ENCODE measurements at places on chromosomes 5 and 9.

DNA sequence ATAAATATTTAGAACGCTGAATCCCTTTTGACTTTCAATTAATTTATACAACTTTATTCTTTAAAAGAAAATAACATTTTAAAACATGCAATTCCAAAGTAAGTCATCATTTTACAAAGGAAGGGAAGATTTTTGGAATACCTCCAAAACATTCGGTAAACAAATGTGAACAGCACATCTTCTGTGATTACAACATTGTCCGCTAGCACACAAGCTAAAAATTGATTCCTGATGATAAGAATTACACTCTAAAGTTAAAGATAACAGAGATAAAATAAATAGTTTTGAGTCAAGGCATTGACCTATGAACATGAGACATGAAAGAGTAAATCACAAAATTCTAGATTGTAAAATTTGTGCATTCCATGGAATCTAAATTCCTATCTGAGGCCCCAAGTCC, 56.2 kb upstream of the TRAF1 start:
- DNase-seq, result no peak

GRCh38 chr9:97892421-97892820, 29.9 kb downstream of the TRMO start:
- no peak for DNase-seq

DNA sequence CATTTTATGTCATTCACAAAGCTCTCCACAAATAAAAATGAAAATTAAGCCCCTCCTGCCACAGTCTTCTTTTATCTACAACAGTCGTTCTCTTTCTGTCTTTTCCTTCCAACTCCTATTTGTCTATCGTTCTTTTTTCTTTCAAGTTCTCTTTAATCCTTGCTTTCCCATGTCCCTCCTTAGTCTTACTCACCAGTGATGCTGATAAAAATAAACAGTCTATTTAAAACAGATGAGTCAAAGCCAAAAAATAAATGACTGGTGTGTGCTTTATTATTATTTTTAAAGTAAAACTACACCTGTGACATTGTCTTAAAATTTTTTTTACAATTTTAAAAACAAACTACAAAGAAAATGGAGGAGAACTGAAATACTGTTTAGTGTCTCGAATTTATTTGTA, 137.1 kb upstream of the TMEM161B start:
- no peak for DNase-seq

DNA sequence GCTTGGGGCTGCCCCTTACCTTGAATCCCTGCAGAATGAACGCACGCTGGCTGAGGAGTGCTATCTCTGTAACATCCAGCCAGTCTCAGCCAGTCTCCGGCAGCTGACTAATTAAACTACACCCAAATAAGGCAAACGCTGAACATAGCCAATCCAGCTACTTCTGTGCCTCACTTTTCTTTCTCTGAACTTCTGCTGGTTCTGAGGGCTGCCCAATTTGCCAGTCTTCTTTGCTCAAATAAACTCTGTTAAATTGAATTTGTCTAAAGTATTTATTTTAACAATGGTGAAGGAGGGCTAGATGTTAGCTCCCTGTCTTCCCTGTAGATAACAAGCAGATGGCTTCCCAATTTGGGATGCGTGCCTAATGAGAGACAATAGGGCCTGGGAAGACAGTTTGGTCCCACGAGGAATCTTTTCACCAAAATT, 154.0 kb upstream of the NFIL3 start:
- DNase-seq, result no peak

GRCh38 chr9:14926941-14927624, 16.9 kb upstream of the FREM1 start:
- DNase-seq, result no peak

- DNase-seq, result no peak
Measured at GRCh38 chr9:81634915-81635516, 54.3 kb downstream of the TLE1 start.

- DNase-seq, result no peak
Measured at GRCh38 chr9:75979362-75979761, 88.9 kb downstream of the PCSK5 start.

DNA sequence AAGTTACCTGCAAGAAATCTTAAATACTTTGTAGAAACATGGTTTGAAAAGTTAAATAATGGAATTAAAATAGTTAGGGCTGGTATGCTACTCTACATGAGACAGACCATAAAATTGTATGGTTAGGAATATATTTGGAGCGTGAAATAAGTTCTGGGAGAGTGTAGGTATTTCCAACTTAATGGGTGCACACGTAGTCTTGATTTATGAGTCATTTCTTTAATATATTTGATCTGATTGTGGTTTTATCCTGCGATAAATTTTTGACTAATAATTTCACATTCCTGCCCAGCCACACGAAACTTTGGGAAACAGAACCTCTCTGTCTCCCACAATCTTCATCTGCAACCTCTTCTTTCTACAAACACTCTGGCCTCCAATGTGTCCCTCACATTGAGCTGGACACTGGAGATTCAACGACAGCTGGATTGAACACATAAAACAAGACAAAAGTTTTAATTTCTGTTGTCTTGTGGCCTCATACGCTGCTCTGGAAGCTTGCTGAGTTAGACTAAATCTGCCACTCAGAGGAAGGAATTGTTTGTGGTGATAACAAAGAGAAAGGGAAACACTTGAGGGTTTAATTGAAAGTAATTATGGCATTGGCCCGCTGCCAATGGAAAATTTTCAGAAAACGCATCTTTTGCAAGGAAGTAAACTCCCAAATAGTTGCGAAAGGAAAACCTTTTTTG, 201.8 kb upstream of the ZNF608 start:
- DNase-seq, result no peak

DNA sequence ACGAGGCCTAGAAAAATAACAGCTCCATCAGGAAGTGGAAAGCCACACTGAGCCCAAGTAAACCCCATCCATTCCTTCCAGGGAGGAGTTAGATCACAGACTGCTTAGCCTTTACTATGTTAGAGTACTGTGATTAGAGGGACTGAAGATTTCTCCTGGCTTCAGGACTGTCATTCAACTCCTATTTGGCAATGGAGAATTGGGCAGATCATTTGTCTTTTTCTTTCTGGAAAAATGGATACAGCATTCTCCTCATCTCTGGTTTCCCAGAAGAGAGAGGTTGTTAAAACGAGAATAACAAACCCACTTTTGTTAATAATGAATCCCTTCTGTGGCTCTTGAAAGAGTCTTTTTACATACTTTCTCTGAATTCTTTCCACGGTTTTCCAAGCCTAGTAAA, 150.4 kb downstream of the GABRB2 start:
- no peak for DNase-seq

- no peak for DNase-seq
Measured at GRCh38 chr5:113614191-113614590, 100.7 kb downstream of the YTHDC2 start.

GRCh38 chr5:88203981-88204750, 64.5 kb downstream of the TMEM161B start:
- no peak for DNase-seq

GRCh38 chr5:23730023-23730422, 222.6 kb downstream of the PRDM9 start:
- DNase-seq, result no peak

- no peak for DNase-seq
Measured at GRCh38 chr5:181204826-181205760, at the start of gene TRIM7. TRIM7 (minus strand) TSS chr5:181205196; CDS start chr5:181205110, 86 bp downstream.

DNA sequence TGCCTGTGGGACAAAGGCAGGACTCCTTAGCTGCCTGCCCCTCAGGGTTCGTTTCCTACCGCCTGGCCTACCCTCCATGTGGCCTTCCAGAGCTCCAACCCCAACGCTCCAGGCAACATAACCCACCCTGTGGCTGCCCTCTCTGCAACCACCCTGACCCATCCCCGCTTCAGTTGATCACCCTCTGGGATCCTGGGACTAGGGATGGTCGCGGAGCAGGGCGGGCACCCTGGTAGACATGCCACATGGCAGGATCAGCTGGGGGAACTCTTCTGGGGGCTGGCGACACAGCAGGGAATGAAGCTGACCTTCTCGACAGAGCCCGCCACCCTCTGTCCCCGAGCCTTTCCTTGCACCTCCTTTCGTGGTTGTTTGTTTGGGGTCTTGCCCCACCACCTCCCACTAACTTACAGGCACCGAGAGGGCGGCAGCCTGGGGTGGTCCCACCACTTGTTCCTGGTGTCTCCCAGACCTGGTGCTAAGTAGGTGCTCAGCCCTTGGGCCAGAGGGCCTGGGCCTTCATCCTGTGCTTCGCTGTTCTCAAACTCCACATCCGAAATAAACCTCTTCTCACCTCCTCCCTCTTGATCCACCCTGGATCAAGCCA, 243.1 kb downstream of the PBX3 start:
- no peak for DNase-seq

DNA sequence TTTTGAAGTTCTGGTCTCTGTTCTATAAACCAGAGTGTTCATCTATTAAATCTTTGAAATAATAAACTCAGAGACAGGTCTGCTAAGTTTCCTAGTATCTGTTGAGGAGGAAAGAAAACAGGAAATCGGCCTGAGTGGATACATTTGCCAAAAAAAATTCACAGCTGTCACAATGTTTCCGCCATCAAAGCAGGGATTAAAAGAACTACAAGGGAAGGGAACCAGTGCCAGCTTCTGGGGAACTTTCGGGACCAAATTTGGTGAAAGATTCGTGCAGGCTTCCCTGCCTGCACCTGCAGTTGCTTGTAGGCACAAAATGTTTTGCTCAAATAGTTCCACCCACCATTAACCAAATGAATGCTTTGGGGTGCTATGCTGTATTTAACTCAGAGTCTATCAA, 267.5 kb downstream of the MSX2 start:
- no peak for DNase-seq

DNA sequence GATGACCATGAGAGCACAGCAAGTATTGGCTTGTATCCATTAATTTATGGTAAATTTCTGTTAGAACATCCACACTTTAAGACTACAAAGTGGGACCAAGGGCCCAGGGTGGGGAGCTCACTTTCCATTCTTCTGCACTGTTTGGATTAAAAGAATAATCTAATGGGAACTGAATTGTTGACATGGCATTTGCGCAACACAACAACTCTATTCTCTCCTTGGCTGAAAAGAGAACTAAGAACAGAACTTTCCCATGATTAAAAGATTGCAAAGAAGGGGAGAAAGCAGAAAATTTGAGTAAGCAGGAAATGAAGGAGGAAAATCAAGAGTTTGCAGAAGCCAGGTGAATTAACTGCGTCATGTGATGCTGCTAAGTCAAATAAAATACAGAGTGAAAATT, 143.4 kb downstream of the HINT1 start:
- no peak for DNase-seq

DNA sequence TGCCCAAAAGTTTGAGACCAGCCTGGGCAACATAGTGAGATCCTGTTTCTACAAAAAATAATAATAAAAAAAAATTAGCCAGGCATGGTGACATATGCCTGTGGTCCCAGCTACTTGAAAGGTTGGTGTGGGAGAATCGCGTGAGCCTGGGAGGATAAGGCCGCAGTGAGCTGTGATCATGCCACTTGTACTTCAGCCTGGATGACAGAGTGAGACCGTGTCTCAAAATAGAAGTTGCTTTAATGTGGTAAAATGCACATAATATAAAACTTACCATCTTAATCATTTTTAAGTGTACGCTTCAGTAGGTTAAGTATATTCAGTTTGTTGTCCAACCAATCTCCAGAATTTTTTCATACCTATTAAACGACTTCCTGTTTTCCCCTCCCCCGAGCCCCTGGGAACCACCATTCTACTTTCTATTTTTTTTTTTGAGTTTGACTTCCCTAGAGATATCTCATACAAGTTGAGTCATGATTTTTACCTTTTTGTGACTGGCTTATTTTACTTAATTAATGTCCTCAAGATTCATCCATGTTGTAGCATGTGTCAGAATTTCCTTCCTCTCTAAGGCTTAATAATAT, 120.1 kb upstream of the POC5 start:
- no peak for DNase-seq

DNA sequence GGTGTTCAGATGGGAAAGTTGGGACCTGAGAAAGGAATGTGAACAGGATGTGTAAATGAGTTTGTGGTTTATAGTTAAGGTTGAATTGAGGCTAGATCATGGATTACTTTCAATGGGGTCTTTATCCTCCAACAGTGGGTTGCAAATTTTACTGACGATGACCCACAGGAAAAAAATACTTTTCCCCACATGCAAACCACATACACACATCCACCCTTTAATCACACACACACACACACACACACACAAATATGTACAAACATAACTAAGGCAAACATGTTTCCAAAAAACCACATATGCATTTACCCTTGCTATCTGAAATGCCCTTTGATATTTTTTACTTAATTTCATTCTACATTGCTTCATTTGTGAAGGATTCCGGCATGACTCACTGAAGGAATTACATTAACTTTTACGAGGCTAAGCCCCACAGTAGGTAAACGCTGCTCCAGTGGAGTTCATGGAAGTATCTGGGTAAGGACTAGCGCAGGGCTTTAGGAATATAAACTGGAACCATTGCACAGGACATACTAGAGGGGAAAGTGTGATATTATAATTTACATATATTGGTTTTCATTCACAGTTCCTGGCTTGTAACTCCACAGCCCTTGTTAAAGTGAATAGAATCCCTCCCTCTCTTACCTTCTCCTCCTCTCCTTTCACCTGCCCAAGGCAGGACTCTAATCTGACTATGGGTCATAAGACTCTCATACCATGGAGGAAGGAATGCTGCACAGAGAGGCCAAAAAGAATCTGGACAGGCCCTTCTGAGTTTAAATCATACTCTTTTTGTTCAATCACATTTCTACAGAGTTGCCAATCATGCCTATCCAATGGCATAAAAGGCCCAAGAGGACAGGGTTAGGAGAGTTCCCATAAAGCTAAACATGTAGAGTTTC, 8.5 kb upstream of the SPEF2 start:
- DNase-seq, result no peak

DNA sequence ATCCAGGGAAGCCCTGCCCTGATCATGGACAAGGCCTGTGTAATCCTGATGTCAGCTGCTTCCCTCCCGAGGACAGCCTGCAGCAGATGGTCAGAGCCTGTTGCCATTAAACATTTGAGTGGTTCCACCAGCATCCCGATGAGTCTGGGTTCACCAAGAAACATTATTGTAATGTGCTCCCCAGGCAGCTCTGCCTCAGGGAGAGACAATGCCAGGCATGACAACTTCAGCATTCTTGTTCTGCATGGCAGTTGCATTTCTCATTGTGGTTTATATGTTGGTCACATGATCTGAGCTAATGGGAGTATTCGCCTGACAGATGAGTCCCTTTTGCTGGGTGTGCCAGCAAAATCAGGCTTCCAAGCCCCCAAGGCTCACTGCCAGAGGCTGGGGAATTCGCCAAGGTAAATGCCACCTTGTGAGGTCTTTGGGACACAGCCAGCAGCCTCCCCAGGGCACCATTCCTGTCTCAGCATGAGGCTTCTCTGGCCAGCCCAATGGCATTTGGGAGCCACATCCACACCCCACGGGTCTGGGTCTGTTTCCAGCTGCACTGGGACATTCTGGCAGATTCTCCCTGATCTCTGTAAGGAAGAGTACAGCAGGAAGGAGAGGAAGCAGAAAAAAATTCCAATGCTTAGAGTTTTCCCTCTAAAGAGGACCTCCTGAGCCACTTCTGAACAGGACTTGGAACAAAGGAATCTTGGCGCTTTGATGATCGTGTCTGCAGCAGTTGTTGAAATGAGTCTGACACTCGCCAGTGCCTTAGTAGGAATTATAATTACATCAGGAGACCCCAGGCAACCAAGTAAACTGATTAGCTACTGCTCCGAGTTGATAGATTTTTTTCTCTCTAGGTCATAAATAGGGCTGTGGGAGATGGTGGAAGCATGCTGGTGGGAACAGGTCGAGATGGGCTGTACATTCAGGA, 18.7 kb downstream of the KCNIP1 start:
- DNase-seq, result no peak

GRCh38 chr5:3780907-3781306, 185.3 kb downstream of the IRX1 start:
- DNase-seq, result no peak
